ENCODE measurements at places on chromosomes 5 and 9. TPM values are rescaled to one million over a fixed set of nuclear protein-coding genes. Genes with fewer than 3 reads are reported as not detected.

Gene TBC1D2
- 2.1 TPM for total RNA-seq

Gene PCDHGA10
- 2.3 TPM for total RNA-seq

Gene TIMD4
- not detected for total RNA-seq

Gene PCA3
- under 0.01 TPM for total RNA-seq

Gene TCF7
- total RNA-seq = 0.65 TPM

Gene PTPN3
- not detected for total RNA-seq

Gene GABRA6
- not detected for total RNA-seq

Gene CNTNAP3
- 13.0 TPM for total RNA-seq

Gene OR2S2
- not detected for total RNA-seq

Gene PCDHGB3
- 0.46 TPM for total RNA-seq

Gene TMEM252
- not detected for total RNA-seq

Gene GZMA
- total RNA-seq = not detected

Gene SLC6A18
- not detected for total RNA-seq

Gene ANKRD34B
- total RNA-seq = not detected

Gene TLX3
- not detected for total RNA-seq

Gene BTNL8
- not detected for total RNA-seq

Gene PRSS3
- total RNA-seq = 29.9 TPM

Gene PRRX2
- total RNA-seq = not detected

Gene PSMD5
- total RNA-seq = 26.3 TPM

Gene CDKN2B
- 14.9 TPM for total RNA-seq

Gene SPAAR
- total RNA-seq = 14.3 TPM

Gene ZNF879
- total RNA-seq = 4.7 TPM

Gene DOCK2
- total RNA-seq = 0.65 TPM

Gene NUTM2G
- total RNA-seq = not detected

Gene SPRY4
- 6.5 TPM for total RNA-seq

Gene NUTM2F
- not detected for total RNA-seq

Gene IL3
- total RNA-seq = not detected

Gene MCTP1
- total RNA-seq = 123 TPM

Gene MSANTD3
- 69.6 TPM for total RNA-seq

Data from epithelial cell of umbilical artery (primary cell).